ENCODE measurements at places on chromosomes 4 and X.

DNA sequence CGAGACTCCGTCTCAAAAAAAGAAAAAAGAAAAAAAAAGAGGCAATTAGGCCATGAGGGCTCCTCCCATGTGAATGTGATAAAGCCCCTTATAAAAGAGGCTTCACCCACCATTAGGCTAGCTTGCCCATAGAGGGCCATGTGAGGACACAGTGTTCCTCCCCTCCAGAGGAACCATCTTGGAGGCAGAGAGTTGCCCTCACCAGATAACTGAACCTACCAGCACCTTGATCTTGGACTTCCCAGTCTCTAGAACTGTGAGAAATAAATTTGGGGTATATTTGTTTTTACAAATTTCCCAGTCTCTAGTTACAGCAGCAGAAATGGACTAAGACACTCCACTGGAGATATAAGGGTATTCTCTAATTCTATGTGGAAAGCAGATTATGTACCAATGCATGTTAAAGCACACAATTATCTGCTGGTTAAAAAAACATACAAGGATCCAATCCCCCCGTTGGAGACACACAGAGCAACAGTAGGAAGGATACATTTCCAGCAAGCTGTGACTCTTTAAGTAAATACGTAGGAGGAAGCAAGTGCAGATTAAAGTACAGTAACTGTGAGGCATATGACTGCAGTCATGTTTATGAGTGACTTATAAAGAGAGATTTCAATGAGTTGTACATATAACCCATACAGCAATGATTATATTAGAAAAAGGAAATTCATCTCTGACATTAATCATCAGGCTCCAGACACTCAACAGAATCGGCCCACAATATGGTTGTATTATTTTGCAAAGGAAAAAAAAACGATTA, 21.4 kb downstream of the SH3RF1 start:
- no peak for DNase-seq

GRCh38 chrX:97563531-97564133, 679.9 kb downstream of the RPA4 start:
- peak; percentile 4 for DNase-seq

- DNase-seq, result no peak
Measured at GRCh38 chrX:46180258-46180687, 364.9 kb downstream of the ZNF674 start.

- no peak for DNase-seq
Measured at GRCh38 chrX:87874043-87874442, 356.4 kb downstream of the KLHL4 start.

- DNase-seq, result no peak
Measured at GRCh38 chr4:128658214-128658631, 151.3 kb upstream of the JADE1 start.

GRCh38 chr4:79297479-79297878, 28.4 kb downstream of the NAA11 start:
- DNase-seq, result no peak

- DNase-seq, result no peak
Measured at GRCh38 chrX:74277846-74278245, 26.1 kb upstream of the ZCCHC13 start.
